NCI-H748 treated with DMSO at 0.1 percent for 48 hours (cell line): ENCODE measurements at places on chromosomes 5 and 9.

DNA sequence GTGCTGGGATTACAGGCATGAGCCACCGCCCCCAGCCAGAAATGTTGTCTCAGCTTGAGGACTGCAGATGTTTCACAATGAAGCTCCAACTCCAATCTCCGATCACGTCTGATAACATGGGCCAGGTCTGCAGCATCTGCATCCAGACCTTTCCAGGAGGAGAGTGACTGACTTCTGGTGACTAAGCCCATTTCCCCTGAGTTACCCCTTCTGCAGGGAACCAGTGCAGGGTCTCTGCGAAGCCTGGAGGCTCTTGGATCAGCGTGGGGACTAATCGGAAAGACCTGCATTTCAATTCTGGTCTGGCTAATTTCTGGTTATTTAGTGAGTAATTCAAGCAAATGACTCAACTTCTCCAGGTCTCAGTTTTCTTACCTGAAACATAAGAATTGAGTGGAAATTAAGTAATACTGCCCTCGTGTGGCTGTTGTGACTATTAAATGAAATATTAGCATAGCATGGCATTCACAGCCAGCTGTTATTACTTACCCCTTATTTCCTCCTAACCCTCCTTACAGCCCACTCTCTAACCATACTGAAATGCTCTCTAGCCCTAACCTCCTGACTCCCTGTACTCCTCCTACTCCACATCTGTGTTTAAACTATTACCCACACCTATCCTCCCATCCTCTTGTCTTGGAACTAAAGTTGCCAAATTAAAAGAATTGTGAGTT lies 2.2 kb upstream of the GNPDA1 start:
- peak; percentile 43 for DNase-seq

DNA sequence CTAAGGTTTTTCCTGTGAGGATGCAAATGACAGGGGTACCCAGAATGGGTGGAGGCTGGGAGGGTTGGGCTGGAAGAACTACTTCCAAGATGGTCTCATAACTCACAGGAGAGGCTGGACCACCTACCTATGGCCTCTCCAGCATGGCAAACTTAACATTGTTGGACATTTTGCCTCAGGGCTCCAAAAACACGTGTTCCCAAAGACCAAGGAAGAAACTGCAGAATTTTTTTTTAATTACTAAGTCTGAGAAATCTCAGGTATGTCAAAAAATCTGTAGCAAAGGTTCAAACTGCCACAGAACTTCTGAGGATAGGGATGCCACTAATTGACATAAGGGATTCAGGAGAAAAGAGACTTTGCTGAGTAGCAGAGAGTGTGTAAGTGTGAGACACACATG lies 270.8 kb downstream of the NNT start:
- no peak for DNase-seq

GRCh38 chr9:122342323-122343050 lies 28.3 kb upstream of the PTGS1 start:
- no peak for DNase-seq

- DNase-seq: no peak
Measured at GRCh38 chr5:96729156-96729555, 67.0 kb downstream of the CAST start.

- no peak for DNase-seq
Measured at GRCh38 chr9:33148367-33149014, 18.6 kb downstream of the B4GALT1 start.

DNA sequence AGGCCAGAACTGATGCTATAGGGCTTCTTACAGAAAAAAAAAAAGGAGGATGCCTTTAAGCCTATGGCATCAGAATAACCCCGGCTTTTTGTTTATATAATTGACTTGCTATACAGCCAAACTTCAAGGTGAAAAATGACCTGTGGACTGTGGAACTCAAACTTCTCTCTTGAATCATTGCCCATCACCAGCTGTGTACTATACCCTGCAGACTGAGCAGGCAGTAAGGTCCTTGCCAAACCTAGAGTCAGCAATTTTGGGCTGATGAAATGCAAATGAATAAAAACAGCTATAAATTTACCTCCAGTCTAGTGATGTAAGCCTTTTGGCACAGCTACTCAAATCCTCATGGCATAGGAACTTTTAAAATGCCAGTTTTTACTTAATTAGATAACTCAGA lies 44.5 kb upstream of the PPP3R2 start:
- DNase-seq: no peak

- DNase-seq: no peak
Measured at GRCh38 chr9:2298217-2298616, 283.1 kb downstream of the SMARCA2 start.

- DNase-seq: no peak
Measured at GRCh38 chr9:118230329-118230728, 526.1 kb downstream of the TLR4 start.

DNA sequence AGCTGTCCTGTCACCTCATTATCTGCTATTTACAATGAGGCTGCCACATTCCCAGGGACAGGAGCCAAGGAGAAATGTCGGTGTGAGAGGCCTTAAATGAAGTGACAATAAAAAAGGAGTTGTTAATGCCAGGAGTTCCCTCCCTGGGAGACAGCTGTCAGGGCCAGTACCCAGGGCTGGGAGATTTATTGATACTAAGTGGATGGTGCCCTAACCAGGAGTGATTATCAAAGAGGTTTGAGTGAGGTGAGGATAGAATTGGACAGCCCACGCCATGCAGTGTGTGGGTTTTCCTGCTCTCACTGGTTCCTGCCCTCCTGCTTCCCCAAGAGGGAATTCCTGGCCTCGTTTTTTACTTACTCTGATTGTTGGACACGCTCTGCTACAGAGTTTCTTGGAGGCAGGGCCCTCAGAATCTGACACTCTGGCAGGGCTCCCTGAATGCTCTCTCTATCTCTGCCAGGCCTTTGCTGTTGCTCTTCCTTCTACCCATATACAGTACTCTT lies 150.8 kb downstream of the GRIA1 start:
- DNase-seq: no peak

DNA sequence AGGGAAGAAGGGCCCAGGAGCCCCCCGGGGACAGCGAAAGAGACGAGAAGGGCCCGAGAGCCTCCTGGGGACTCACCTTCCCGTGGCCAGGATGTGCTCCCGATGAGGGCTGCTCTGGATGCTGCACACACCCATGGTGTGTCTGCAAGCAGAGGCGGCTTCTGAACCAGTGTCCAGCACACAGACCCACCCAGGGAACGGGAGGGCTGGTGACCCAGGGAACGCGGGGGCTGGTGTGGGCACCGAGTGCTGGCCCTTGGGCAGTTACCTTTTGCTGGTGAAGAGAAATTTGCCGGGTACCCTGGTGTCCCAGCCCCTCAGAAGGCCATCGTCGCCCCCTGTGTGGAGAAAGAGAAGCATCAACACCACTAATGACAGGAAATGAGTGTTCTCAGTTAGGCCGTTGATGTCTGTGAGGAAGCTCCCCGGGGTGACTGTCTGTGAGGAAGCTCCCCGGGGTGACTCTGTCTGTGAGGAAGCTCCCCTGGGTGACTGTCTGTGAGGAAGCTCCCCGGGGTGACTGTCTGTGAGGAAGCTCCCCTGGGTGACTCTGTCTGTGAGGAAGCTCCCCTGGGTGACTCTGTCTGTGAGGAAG lies 13.2 kb downstream of the MRPL41 start:
- DNase-seq: no peak

- DNase-seq: no peak
Measured at GRCh38 chr5:154849264-154849785, 1.1 kb downstream of the FAXDC2 start.

DNA sequence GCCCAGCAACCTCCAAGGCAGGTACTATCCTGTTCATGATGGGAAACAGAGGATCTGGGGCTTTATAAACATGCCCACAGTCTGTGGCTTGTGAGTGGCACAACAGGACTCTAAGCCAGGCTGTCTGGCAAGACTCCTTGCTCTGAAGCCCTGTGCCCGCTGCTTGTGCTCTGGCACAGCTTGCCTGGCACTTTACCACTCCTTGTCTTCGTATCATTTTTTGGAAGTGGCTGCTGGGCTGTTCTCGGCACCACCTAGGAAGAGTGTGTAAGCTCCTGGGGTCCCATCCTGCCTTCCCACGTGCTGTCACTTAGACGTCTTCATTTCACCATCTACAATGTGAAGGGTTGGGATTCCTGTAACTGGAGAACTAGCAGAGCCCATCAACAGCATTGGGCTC lies 59.3 kb upstream of the GLRX start:
- no peak for DNase-seq

- peak; percentile 68 for DNase-seq
Measured at GRCh38 chr5:147892696-147893296, 13.5 kb downstream of the C5orf46 start.

- DNase-seq: no peak
Measured at GRCh38 chr9:108180541-108180940, 675.2 kb downstream of the ACTL7B start.

GRCh38 chr9:134847752-134848432 lies 32.7 kb upstream of the FCN2 start:
- no peak for DNase-seq

DNA sequence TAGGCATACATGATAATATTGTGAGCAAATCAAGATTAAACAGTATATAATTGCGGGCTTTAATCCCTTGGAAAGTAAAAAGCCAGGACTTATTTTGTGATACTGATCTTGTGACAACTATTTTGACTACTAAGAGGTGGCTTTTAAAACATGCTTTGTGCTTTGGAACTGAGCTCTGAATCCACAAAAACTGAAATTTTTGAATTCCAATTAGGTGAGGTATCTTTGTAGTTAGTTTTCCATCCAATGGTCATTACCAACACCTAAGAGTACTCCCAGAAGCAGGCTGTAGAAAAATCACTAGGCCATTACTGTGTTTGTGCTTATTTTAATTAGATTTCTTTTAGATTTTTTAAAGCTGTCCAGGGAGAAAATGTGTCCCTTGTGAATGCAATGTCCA lies 559.5 kb upstream of the WWC1 start:
- no peak for DNase-seq

GRCh38 chr9:115643948-115644727 lies 509.5 kb upstream of the PAPPA start:
- no peak for DNase-seq
